ENCODE measurements at places on chromosomes 1 and 21.

DNA sequence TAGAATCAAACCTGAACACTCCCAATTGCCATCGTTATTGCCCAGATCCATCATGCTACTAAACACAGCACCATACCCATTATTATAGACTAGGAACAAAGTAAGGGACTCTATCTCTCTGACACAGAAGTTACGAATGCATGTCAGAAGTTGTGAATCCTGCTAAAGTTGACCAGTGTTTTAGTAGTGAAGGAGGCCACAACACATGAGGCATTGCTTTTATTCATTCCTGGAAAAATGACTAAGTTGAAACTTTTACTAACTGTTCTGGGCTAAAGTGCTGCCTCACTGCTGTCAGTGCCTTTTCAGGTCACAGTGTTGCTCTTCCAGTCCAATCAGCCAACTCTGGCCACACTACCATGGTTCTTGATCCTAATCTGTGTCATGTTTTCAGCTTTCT is 911.1 kb downstream of the TTLL7 start:
- ATAC-seq, result no peak

- no peak for ATAC-seq
Observed at GRCh38 chr21:41705546-41706262, 61.1 kb downstream of the RIPK4 start.

GRCh38 chr1:37673920-37674319 is 18.4 kb upstream of the CDCA8 start:
- ATAC-seq, result no peak

GRCh38 chr1:150751443-150751842 is 14.1 kb downstream of the CTSS start:
- ATAC-seq, result no peak

DNA sequence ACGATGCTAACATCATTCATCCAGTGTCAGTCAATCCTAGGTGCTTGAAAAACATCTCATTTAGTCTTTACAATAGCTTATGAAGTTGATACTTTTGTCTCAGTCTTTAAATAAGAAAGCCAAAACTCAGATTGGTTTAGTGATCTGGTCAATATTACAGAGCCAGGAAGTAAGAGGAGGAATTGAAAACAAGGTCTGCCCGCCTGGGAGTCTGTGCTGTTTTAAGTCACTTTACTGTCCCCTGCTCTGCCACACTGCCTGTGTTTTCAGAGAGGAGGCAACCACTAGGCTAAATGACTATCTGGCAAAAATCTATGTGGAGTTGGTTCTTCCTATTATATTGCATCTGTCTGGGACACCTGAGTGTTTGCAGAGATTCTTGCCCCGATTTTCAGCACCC is 62.3 kb downstream of the ST6GALNAC3 start:
- no peak for ATAC-seq

- ATAC-seq, result no peak
Observed at GRCh38 chr1:77100875-77101274, 118.4 kb downstream of the PIGK start.

- peak; percentile 70 for ATAC-seq
Observed at GRCh38 chr1:183291802-183292514, 105.9 kb downstream of the LAMC2 start.

DNA sequence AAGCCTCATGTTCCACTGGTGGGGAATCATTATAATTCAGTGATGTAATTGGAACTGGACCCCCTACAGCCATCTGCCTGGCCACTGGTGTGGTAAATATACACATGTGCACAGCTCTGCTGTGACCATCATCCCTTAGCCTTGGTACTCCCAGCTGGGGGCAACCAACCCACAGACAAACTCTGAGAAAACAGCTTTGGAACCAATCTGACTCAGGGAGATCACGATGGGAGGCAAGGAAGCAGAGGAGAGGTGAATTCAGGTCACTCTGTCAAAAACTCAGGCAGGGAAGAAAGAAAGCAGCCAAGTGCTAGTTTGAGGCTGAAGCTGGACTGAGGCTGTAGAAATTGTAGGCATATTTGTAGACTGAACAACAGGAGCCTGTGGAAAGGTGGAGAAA is 197.8 kb upstream of the GALNT2 start:
- no peak for ATAC-seq

GRCh38 chr1:103160281-103160680 is 52.0 kb upstream of the COL11A1 start:
- no peak for ATAC-seq

DNA sequence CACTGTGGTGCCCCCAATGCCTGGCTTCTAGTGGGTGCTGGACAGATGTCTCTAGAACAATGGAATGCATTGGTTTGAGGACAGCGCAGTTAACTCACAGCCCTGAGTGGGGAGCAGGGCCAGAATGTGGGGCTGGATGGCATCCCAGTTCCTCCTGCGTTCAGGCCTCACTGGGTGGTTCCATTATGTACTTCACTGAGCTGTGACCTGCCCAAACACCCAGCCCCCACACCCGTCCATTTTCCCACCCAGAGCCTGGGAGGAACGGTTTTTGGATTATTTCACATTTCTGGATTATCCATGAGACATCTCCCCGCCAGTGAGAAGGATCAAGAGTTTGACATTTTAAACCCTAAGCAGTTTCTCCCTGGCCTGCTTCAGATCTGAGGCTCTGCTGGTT is 55.3 kb upstream of the WASF2 start:
- no peak for ATAC-seq

DNA sequence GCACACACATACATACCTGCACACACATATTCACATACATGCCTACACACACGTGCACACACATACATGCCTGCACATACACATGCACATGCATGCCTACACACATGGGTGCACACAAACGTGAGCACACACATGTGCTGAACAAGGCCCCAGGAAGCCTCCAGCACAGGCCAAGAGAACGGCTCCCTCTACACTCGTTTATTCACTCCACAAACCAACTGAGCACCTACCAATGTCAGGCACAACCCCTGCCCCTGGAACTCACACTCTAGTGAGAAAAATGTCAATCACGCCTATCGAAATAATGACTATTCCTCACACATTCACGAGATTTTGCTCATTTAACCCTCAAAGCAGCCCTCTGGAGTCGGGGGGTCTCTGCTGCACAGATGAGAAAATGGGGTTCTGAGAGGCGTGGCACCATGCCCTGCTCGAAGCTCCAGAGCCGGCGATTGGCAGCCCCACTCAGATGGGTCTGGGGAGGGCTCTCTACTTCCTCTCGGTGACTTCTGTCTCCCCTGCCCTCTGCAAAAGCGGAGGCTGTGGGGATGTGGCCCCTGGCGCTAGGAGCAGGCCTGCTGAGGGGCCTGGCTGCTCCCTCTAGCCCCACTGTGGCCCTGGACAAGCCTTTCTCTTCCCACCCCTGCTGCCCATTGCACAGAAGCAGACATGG is 90.2 kb upstream of the RUNX3 start:
- no peak for ATAC-seq

DNA sequence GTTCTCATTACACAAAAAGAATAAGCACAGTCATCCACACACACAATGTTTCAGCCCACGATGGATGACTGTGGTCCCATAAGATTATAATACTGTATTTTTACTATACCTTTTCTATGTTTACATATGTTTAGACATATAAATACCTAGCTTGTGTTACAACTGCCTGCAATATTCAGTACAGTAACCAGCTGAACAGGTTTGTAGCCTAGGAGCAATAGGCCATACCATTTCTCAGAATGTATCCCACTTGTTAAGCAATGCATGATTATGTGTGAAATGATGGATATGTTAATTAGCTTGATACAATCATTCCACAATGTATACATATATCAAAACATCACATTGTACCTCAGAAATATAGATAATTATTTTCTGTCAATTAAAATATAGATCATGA is 33.2 kb upstream of the SAMD13 start:
- ATAC-seq, result no peak

- no peak for ATAC-seq
Observed at GRCh38 chr1:239455743-239456142, 69.4 kb downstream of the CHRM3 start.

DNA sequence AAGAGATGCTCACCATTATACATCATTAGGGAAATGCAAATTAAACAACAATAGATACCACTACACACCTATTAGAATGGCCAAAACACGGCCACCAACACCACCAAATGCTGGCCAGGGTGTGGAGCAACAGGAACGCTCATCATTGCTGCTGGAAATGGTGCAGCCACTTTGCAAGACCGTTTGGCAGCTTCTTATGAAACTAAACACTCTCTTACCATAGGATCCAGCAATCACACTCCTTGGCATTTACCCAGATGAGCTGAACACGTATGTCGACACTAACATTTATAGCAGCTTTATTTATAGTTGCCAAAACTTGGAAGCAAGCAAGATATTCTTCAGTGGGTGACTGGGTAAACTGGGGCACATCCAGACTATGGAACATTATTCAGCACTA is 28.9 kb upstream of the ADARB1 start:
- no peak for ATAC-seq

DNA sequence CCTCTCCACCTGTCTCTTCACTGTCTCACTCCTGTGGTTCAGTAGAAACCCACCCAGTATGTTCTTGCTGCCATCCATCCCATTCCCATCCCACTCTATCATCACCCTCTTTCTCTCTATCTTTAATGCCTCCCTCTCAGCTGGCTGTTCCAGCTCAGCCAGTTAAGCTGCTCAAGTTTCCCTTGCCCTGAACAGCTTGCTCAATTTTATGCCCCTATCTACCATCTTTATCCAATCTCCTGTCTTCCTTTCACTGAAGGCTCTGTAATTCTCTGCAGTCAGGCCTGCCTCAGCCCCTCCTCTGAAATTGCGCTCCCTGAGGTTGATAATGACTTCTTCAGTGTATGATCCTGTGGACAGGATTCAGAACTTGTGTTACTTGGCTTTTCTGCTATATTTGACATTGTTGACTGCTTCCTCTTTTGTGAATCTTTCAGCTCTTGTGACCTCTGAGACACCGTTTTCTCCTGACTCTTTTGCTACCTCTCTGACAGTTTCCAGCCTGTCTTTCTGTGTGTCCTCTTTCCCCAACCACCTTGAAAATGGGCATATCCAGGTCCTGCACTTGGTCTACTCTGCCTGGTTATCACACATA is 13.9 kb upstream of the BCAR3 start:
- no peak for ATAC-seq

- ATAC-seq, result no peak
Observed at GRCh38 chr1:160711276-160711601, 383 bp downstream of the CD48 start.

DNA sequence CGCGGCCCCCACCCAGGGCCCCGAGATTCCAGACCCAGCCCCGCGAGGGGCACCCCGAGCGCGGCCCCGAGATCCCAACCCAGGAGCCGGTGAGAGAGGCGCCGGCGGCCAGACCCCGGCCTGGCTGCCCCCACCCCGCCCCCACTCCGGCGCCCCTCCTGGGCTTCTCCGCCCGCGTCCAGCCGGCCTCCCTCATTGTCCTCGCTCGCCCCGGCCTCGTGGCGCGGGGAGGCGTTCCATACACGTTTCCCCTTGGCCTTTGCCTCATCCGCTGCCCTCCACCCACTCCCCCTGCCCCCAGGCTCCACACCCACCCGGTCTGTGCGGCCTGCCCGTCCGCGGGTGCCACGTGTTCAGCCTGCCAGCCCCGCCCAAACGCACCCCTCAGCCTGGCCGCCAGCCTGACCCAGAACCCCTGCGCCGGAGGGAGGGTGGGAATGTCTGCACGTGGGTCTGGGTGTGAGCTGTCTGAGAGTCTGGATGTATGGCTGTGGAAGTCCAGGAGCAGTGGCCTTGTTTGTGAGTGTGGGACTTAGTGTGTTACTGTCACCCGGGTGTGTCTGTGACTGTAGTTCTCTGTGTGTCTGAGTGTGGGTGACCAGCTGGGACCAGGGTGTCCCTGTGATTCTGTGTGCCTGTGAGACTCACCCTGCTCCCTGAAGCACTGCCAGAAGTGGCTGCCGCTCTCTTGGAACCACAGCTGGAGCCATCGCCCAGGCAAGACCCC is 681 bp downstream of the B4GALT2 start:
- peak; percentile 25 for ATAC-seq

DNA sequence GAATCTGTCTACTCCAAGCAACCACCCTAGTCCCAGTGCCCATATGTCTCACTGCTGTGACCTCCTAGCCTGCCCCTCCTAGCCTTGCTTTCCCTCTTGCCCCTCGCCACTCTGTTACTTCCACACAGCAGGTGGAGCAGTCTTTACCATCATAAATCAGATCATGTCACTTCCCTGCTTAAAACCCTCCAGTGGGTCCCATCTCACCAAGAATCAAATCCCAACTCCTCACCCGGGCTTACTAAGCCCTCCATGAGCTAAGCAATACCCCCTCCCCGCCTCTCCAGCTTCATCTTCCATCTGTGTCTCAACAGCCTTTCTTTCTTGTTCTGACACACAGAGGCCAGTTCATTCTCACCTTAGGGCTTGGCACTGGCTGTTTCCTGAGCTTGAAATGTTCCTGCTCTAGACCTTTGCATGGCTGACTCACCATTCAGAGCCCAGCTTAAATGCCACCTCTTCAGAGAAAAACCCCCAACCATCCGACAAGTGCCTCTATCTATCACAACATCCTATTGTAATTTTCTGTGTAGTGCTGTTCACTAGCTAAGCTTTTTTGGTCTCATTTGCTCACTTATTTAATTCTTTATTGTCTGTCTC is 22.3 kb downstream of the KNCN start:
- no peak for ATAC-seq

- ATAC-seq, result no peak
Observed at GRCh38 chr1:51093581-51093980, 8.4 kb upstream of the C1orf185 start.

- ATAC-seq, result peak; percentile 70
Observed at GRCh38 chr1:77313491-77313890, 31.7 kb downstream of the AK5 start.

GRCh38 chr21:15204140-15204969 is 139.6 kb upstream of the NRIP1 start:
- ATAC-seq, result no peak

DNA sequence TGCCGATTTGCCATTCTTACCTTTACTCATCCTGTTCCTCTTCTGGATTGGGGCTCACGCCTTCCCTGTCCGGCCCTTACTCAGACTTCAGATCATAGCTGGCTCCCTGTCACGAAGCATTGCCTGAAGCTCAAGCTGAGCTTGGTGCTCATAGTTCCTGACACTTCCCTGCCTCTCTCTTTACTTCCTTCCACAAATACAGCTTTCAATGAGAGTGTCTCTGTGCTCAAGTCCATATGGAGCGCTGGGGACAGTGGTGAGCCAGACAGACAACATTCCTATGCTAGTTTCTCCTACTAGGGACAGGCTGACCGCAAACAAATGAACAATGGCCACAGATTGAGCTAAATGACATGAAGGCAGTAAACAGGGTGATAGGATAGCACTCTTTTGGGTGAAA is 38.1 kb downstream of the HHAT start:
- no peak for ATAC-seq

- ATAC-seq, result no peak
Observed at GRCh38 chr1:94741510-94741909, 78.6 kb upstream of the SLC44A3 start.

DNA sequence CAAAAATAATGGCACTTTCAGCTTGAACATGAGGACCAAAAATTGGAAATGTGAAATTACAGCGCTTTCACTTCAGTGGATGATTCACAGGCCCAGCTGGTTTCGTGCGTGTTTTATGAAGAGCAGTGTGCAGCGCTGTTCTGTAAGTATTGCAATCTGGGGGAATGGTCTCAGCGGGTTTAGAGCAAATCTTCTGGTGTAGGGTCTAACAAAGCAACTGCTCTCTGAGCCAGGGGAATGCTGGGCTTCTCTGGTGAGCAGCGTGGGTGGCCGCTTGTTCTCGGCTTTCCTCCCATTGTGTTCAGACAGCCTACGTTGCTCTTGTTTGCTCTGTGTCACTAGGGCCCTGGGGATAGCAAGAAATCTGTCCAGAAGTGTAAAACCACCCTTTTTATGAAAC is 42.4 kb upstream of the GADD45A start:
- no peak for ATAC-seq

All from SK-N-SH treated with all-trans-retinoic acid at 6 μM for 48 hours (cell line).